ENCODE measurements at places on chromosomes 5 and 9.

- no peak for DNase-seq
These were observed 16.9 kb downstream of the ZNF189 start for GRCh38 chr9:101415578-101415977.

GRCh38 chr5:128213340-128213739 lies 129.8 kb downstream of the SLC12A2 start:
- DNase-seq, result peak; percentile 68

- no peak for DNase-seq
These were observed 294.7 kb upstream of the SLC30A5 start for GRCh38 chr5:68798877-68799843.

GRCh38 chr5:172877466-172878260 lies 43.6 kb downstream of the ERGIC1 start:
- DNase-seq, result no peak

GRCh38 chr5:61277781-61278180 lies 54.3 kb upstream of the ZSWIM6 start:
- no peak for DNase-seq

Measured in HFFc6 (cell line).